ENCODE measurements at places on chromosomes 11 and 22.
A peak's percentile ranks its signal among the peaks of the same experiment; 100 is the strongest.

GRCh38 chr11:12938590-12939247 is 70.4 kb upstream of the RASSF10 start:
- DNase-seq: no peak

GRCh38 chr11:8257003-8257664 is 6.5 kb downstream of the LMO1 start:
- DNase-seq: peak; percentile 33

GRCh38 chr22:49719046-49719445 is 108.6 kb downstream of the BRD1 start:
- DNase-seq: no peak

DNA sequence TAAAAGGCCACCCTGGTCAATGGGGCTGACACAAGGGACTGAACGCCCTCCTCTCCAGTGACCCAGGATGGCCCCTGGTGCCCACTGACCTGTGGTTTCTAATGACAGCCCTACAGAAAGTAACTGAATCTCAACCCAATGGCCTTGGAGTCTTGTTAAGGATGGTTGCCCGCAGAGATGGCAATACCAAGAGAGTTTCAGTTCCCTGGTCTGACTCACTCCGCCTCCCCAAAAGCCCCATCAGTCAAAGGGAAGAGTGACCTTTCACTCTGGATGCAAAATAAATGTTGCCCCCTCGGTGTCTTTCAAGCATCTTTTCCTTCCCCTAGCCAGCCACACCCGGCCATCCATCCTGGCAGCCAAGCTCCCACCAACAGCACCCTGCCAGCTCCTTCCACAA is 57.7 kb upstream of the ISX start:
- DNase-seq: no peak

GRCh38 chr11:126405906-126406305 is 50.4 kb downstream of the ST3GAL4 start:
- DNase-seq: no peak

DNA sequence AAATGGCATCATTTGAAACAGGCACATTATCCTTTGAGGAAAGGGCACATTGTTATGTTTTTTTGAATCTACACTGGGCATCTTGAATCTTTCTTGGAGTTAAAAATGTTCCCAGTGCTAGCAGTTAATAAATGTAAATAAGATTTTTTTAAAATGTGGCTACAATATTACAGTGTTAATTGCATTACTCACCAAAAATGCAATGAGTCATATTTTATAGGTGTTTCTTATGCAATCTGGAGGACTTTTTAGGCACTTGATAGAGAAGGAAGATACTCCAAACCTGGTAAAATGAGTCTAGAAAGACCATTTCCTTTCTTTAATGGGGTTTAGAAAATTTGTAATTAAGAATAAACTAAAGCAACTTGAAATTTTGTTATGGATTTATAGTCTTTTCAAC is 238.0 kb downstream of the METTL15 start:
- peak; percentile 16 for DNase-seq

GRCh38 chr11:119778391-119779194 is 49.6 kb upstream of the NECTIN1 start:
- no peak for DNase-seq

- no peak for DNase-seq
These were observed 60.5 kb downstream of the APIP start for GRCh38 chr11:34855754-34856095.

DNA sequence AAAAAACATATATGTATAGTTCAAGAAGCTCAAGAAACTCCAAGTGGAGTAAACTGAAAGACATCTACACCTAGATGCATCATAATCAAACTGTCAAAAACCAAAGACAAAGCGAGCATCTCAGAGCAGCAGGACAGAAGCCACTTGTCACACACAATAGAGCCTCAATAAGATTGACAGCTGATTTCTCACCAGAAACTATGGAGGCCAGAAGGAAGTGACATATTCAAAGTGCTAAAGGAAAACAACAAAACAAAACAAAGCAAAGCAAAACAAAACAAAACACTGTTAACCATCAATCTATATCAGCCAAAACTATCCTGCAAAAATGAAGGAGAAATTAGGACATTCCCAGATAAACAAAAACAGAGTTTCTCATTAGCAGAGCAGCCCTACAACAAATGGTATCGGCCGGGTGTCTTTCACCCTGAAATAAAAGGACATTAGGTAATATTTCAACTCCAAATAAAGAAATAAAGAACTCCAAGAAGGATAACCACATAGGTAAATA is 65.8 kb upstream of the SEPTIN5 start:
- peak; percentile 19 for DNase-seq

Measured in foreskin keratinocyte (primary cell).